ENCODE measurements at places on chromosomes 5 and 9. TPM values are rescaled to one million over a fixed set of nuclear protein-coding genes. Genes with fewer than 3 reads are reported as not detected.

ZNF483 gene
- total RNA-seq: 4.5 TPM

PPP2R2B gene
- total RNA-seq: 14.1 TPM

SLC9A3 gene
- total RNA-seq: 15.3 TPM

HRCT1 gene
- total RNA-seq: not detected

CTXN3 gene
- total RNA-seq: not detected

SEMA4D gene
- 14.5 TPM for total RNA-seq

GRCh38 chr5:143652108-143652700 is 159.8 kb upstream of the HMHB1 start:
- DNase-seq: peak; percentile 17

DNA sequence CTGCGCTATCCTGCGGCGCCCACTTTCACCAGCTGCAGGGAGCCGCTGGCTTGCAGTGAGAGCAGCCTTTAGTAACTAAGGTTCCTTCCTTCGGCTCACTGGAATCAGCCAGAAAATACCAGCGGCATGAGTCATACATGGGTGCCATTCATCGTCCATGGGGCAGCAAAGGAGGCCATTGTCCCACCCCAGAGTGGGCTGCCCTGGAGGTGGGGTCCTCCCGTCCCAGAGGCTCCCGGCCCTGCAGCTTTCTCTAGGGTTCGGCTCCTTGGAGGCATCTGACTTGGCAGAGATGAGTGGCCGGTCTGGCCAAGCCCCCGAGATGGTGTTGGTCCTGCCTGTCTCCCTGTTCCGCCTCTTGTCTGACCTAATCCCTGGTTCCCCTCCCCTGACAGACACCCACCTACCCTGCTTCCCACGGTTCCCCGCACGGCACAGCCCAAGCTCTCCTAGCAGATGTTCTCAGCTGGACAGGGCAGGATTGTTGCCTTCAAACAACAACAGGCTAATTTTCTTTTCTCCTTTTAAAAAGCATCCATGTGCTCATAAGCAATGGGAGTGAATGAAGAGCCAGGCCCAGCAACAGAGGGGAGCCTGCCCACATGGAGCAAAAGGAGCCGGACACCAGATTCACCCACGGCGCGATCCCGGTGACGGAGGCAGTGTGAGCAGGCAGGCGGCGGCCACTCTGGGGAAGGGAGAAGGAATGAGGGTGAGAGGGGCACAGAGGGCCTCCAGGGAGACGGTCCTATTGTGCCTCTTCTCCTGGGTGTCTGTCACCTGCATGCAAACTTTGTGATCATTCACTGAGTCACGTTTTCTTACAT is 97.0 kb upstream of the COL5A1 start:
- DNase-seq: peak; percentile 13

GRCh38 chr5:44660251-44660650 is 148.5 kb upstream of the MRPS30 start:
- DNase-seq: no peak

DNA sequence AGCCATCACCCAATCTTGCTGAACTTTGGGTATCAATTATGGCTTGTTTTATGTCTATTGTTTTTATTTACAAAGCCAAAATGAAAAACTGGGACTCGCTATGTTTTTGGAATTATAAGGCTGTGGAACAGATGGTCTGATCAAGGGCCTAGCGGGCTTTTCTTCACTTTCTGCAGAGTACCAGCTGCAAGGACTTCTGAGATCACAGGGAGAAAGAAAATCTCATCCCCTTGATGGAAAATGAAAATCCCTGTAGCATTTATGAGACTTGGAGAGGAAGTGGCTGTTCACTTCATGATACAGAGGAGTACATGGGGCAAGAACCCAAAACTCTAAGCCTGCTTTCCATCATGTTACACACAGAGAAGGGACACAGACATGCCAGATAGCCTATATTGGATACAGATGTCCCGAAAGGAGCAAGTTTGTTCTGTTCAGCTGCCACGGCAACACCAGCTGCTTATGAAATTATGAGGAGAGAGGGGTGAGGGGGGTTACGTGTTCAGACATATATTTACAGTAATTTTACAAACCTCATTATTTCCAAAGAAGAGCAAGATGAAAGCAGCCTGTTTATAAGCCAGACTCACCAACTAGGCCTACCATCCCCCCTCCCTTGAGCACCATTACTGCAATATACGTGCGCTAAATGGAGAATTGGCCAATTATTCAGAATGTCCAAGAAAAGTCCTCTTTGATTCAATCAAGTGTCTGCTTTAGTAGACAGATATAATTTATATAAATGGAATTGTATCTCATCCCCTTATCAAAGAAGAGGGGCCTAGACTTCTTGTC is 220.0 kb downstream of the MARCHF11 start:
- DNase-seq: no peak

DNA sequence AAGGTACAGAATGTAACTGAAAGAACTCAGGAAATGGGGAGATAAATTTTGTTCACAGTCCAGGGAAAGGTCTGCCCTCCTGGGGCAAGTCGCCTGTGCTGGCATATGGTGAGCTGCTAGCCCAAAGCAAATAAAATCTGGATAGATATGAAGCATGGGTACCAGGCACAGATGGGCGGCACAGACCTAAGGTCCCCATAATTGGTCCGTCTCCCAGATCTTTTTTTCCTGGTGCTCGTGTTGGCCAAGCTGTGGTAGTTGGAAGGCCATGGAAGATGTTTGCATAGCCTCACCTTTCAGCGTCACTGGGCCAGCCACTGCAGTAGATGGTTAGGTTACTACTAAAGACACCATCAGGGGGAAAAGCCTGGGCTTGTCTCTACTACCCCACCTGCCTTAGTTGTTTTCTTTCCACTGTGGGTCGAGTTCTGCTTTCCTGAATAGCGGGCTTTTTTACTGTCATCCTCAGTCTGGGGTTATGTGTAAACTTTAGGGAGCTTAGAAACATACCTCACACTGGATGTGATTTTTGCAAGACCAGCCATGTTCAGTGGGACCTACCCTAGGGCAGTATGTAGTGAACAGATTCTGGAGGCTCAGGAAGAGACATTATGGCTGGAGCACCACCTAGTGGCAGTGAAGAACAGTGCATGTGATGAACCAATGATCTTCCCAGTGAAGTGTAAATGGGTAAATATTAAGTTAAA is 24.2 kb upstream of the GLRX start:
- peak; percentile 87 for DNase-seq

GRCh38 chr5:27011274-27011673 is 27.1 kb downstream of the CDH9 start:
- DNase-seq: no peak

GRCh38 chr5:95939465-95939864 is 22.2 kb downstream of the ELL2 start:
- DNase-seq: no peak
